ENCODE measurements at places on chromosomes 5 and 9.

GRCh38 chr9:98931600-98932389 lies 11.9 kb upstream of the COL15A1 start:
- DNase-seq: no peak
- no peak overlapping the region for H3K27ac ChIP-seq
- no peaks in the 10 kb centered on the region for H3K27me3 ChIP-seq
- H3K4me1 ChIP-seq: no peaks in the 10 kb centered on the region
- no peak overlapping the region for H3K4me3 ChIP-seq
- H3K36me3 ChIP-seq: no peaks in the 10 kb centered on the region

- no peaks in the 10 kb centered on the region for H3K36me3 ChIP-seq
- no peaks in the 10 kb centered on the region for H3K27me3 ChIP-seq
- DNase-seq: no peak
- H3K4me3 ChIP-seq: no peak overlapping the region
These were observed 498.1 kb downstream of the TLE1 start for GRCh38 chr9:81191222-81191621.

GRCh38 chr9:133103183-133103986 lies 17.7 kb downstream of the RALGDS start:
- no peak overlapping the region for H3K4me3 ChIP-seq
- H3K27ac ChIP-seq: no peak overlapping the region
- H3K27me3 ChIP-seq: no peaks in the 10 kb centered on the region
- DNase-seq: no peak
- no peaks in the 10 kb centered on the region for H3K4me1 ChIP-seq

GRCh38 chr5:177350776-177351391 lies 584 bp downstream of the LMAN2 start:
- H3K27me3 ChIP-seq: no peaks in the 10 kb centered on the region
- DNase-seq: no peak
- peaks cover 21% of the 10 kb centered on the region for H3K36me3 ChIP-seq
- peak overlapping the region; percentile 94 for H3K27ac ChIP-seq
- H3K4me1 ChIP-seq: peaks cover 22% of the 10 kb centered on the region
- H3K4me3 ChIP-seq: peak overlapping the region; percentile 79

- H3K27me3 ChIP-seq: no peaks in the 10 kb centered on the region
- H3K4me1 ChIP-seq: no peaks in the 10 kb centered on the region
- no peak overlapping the region for H3K4me3 ChIP-seq
- no peak overlapping the region for H3K27ac ChIP-seq
- no peaks in the 10 kb centered on the region for H3K36me3 ChIP-seq
These were observed 104.6 kb downstream of the CACNA1B start for GRCh38 chr9:137982200-137982599.

GRCh38 chr9:137222190-137223077 lies at the start of gene RNF208:
Gene RNF208 (minus strand): TSS chr9:137222240. CDS start chr9:137221212, 1,028 bp downstream.
- H3K36me3 ChIP-seq: no peaks in the 10 kb centered on the region
- H3K27me3 ChIP-seq: no peaks in the 10 kb centered on the region
- peaks cover 22% of the 10 kb centered on the region for H3K4me1 ChIP-seq
- peak within 1 kb of the TSS; percentile 60 for H3K4me3 ChIP-seq
- peak within 1 kb of the TSS; percentile 53 for H3K27ac ChIP-seq

GRCh38 chr5:683551-684481 lies 9.3 kb downstream of the TPPP start:
- H3K4me3 ChIP-seq: no peak overlapping the region
- H3K27me3 ChIP-seq: no peaks in the 10 kb centered on the region
- H3K36me3 ChIP-seq: no peaks in the 10 kb centered on the region
- no peak for DNase-seq
- H3K27ac ChIP-seq: no peak overlapping the region
- H3K4me1 ChIP-seq: no peaks in the 10 kb centered on the region

GRCh38 chr5:75620184-75620959 lies 9.1 kb downstream of the ANKDD1B start:
- no peaks in the 10 kb centered on the region for H3K36me3 ChIP-seq
- no peak overlapping the region for H3K4me3 ChIP-seq
- H3K27ac ChIP-seq: no peak overlapping the region
- DNase-seq: no peak

DNA sequence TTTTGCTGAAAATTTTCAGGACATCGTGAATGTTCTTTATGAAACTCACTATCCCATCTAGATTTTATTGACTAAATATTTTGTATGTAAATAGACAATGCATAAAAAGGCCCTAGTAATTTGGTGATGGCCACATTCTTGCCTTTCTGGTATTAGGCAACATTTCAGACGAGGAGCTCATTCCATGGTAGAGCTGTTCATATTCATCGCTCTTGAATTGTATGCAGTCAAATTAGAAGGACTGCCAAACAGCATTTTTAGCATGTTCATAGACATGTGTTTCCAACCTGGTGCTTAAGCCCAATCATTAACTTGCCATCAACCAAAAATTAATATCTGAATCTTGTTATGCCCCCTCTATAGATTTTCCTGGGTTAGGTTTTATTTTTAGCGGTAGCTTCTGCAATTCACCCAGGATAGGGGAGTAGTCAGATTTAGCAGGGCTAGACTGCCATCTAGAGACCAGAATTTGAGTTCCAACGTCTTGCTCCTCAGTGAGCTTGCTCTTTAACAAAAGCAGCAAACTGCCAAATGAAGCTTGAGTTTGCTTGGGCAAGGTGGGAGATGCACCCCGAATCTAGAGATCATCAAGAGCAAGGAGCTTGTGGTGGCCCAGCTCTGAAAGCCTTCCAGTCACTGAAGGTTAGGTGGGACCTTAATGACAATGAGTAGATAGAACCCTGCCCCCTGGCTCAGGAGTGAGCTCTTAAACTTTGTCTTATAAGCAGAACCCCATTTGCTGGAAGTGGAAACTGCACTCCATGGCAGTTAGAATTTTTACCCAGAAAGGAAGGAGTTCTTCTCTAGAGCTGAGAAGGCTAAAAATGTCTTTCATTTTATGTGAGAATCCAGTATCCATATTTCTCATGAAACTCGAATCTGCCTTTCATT lies 456.2 kb downstream of the RASEF start:
- no peak for DNase-seq
- H3K27me3 ChIP-seq: no peaks in the 10 kb centered on the region
- H3K4me1 ChIP-seq: no peaks in the 10 kb centered on the region
- no peak overlapping the region for H3K27ac ChIP-seq

GRCh38 chr9:92289708-92290390 lies 3.6 kb downstream of the IARS1 start:
- H3K36me3 ChIP-seq: peaks cover 21% of the 10 kb centered on the region
- H3K27ac ChIP-seq: no peak overlapping the region
- no peak for DNase-seq
- H3K4me3 ChIP-seq: no peak overlapping the region
- H3K4me1 ChIP-seq: peaks cover 19% of the 10 kb centered on the region

GRCh38 chr9:69975681-69976080 lies 68.0 kb upstream of the MAMDC2 start:
- H3K27ac ChIP-seq: no peak overlapping the region
- no peaks in the 10 kb centered on the region for H3K27me3 ChIP-seq
- DNase-seq: no peak
- H3K36me3 ChIP-seq: no peaks in the 10 kb centered on the region

DNA sequence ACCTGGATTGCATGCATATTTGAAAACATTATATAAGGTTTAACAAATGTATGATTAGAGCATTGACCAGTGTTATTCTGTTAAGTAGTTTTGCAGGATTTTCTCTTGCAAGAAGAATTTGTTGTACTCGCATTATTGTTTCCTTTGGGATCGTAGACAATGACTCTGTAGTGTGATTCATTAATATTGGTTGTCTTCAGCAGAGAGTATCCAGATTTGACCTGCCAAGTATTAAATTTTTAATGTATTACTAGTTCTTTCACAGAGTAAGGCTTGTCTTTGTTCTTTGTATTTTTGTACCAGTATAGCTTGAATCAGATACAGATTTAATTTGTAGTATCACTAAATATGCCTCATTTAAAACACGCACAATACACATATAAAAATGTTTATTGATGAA lies 155.0 kb downstream of the PBX3 start:
- no peaks in the 10 kb centered on the region for H3K36me3 ChIP-seq
- no peak for DNase-seq
- H3K27me3 ChIP-seq: no peaks in the 10 kb centered on the region
- H3K27ac ChIP-seq: no peak overlapping the region
- no peaks in the 10 kb centered on the region for H3K4me1 ChIP-seq

DNA sequence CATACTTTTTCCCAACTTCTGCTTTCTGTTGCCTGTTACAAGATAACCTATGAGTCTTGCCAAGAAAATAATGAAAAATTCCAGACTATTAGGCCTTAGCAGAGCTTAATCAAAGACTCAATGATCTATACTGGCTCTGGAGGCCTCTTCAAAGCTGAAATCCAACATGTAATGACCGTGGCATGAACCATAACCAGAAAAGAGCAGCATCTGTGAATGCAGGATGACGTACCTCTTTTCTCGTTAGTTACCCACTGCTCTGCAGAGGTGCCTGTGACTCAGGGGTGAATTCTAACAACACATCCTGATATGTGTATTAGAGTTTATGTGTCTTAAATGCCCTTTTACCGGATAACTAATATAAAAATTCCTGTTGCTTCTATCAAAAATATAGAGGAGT lies 645.4 kb downstream of the PRELID2 start:
- H3K4me1 ChIP-seq: no peaks in the 10 kb centered on the region
- H3K4me3 ChIP-seq: no peak overlapping the region
- DNase-seq: no peak
- no peak overlapping the region for H3K27ac ChIP-seq
- H3K27me3 ChIP-seq: no peaks in the 10 kb centered on the region

GRCh38 chr9:98399950-98400683 lies 144.7 kb upstream of the TBC1D2 start:
- no peaks in the 10 kb centered on the region for H3K4me1 ChIP-seq
- H3K4me3 ChIP-seq: no peak overlapping the region
- DNase-seq: no peak
- H3K36me3 ChIP-seq: no peaks in the 10 kb centered on the region
- no peaks in the 10 kb centered on the region for H3K27me3 ChIP-seq
- no peak overlapping the region for H3K27ac ChIP-seq

GRCh38 chr9:71271602-71272001 lies 150.2 kb upstream of the TRPM3 start:
- H3K36me3 ChIP-seq: no peaks in the 10 kb centered on the region
- peaks cover 4% of the 10 kb centered on the region for H3K27me3 ChIP-seq
- no peaks in the 10 kb centered on the region for H3K4me1 ChIP-seq
- DNase-seq: no peak

GRCh38 chr5:77839691-77840090 lies 63.6 kb upstream of the TBCA start:
- peaks cover under 1% of the 10 kb centered on the region for H3K27me3 ChIP-seq
- H3K4me3 ChIP-seq: no peak overlapping the region

DNA sequence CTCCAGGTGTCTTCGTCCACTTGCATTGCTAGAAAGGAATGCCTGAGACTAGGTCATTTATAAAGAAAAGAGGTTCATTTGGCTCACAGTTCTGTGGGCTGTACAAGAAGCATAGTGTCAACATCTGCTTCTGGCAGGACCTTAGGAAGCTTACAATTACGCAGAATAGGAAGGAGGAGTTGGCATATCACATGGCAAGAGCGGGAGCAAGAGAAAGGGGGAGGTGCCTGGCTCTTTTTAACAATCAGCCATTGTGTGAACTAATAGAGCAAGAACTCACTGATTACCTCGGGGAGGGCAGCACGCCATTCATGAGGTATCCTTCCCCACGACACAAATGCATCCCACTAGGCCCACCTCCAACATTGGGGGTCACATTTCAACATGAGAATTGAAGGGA lies 134.4 kb upstream of the EFNA5 start:
- no peak for DNase-seq
- no peak overlapping the region for H3K4me3 ChIP-seq
- no peaks in the 10 kb centered on the region for H3K4me1 ChIP-seq
- H3K27ac ChIP-seq: no peak overlapping the region
- no peaks in the 10 kb centered on the region for H3K27me3 ChIP-seq
- H3K36me3 ChIP-seq: no peaks in the 10 kb centered on the region

GRCh38 chr5:111952555-111952954 lies 195.6 kb upstream of the NREP start:
- no peak overlapping the region for H3K27ac ChIP-seq
- H3K27me3 ChIP-seq: no peaks in the 10 kb centered on the region
- H3K36me3 ChIP-seq: no peaks in the 10 kb centered on the region
- H3K4me1 ChIP-seq: no peaks in the 10 kb centered on the region
- DNase-seq: no peak

- no peaks in the 10 kb centered on the region for H3K27me3 ChIP-seq
- no peak for DNase-seq
- no peak overlapping the region for H3K4me3 ChIP-seq
- no peak overlapping the region for H3K27ac ChIP-seq
- no peaks in the 10 kb centered on the region for H3K4me1 ChIP-seq
These were observed 75.0 kb downstream of the ADAMTS12 start for GRCh38 chr5:33816791-33817190.

DNA sequence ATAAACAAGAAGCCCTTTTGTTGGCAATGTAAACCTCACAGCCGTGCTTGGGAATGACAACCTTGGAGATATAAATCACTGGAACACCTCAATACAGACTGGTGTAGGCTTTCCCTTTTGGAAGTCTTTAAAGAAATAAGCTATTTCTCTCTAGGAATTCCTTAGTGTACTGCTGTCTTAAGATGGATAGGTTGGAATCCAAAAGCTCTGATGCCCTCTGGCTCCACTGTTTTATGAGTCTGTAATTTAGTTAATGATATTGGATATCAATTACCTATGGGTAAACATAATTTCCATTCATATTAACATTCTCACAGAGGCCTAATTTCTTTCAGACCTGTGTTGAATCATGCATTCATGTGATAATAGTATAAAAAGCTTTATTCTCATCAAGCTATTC lies 435.9 kb upstream of the MPDZ start:
- no peak overlapping the region for H3K27ac ChIP-seq
- H3K4me3 ChIP-seq: no peak overlapping the region
- no peaks in the 10 kb centered on the region for H3K27me3 ChIP-seq
- no peaks in the 10 kb centered on the region for H3K36me3 ChIP-seq
- no peak for DNase-seq
- no peaks in the 10 kb centered on the region for H3K4me1 ChIP-seq

DNA sequence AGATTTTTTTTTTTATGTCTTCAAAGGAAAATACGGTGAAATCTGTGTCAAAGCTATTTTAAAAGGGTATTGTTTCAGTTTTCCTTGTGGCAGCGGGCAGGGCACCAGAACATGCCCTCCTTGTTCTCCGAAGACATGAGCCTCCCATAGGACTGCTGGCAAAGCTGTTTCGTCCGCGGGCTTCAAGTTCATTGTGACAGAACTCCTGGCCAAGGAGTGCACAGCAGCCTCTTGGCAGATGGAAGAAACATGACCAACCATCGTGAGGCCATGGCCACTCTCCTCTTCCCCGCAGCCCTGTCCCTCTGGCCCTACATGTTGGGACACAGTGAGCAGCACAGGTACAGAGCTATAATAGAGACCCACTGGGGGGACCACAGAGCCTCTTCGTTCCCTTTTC lies 99.5 kb downstream of the AOPEP start:
- no peaks in the 10 kb centered on the region for H3K4me1 ChIP-seq
- no peak overlapping the region for H3K4me3 ChIP-seq
- DNase-seq: no peak
- H3K36me3 ChIP-seq: no peaks in the 10 kb centered on the region
- H3K27ac ChIP-seq: no peak overlapping the region

Measured in effector memory CD4-positive, alpha-beta T cell (primary cell).